ENCODE measurements at places on chromosomes 12 and 14.

- DNase-seq = no peak
These were observed 501 bp downstream of the RIMKLB start for GRCh38 chr12:8698132-8698851.

- peak; percentile 64 for DNase-seq
These were observed 1.7 kb upstream of the DUSP6 start for GRCh38 chr12:89353823-89354611.

GRCh38 chr14:61178226-61179060 is 102.7 kb downstream of the TMEM30B start:
- no peak for DNase-seq

- DNase-seq = no peak
These were observed 121.2 kb upstream of the SLC35F4 start for GRCh38 chr14:57987051-57987450.

GRCh38 chr12:126436041-126436440 is 1370.8 kb downstream of the AACS start:
- DNase-seq = no peak

DNA sequence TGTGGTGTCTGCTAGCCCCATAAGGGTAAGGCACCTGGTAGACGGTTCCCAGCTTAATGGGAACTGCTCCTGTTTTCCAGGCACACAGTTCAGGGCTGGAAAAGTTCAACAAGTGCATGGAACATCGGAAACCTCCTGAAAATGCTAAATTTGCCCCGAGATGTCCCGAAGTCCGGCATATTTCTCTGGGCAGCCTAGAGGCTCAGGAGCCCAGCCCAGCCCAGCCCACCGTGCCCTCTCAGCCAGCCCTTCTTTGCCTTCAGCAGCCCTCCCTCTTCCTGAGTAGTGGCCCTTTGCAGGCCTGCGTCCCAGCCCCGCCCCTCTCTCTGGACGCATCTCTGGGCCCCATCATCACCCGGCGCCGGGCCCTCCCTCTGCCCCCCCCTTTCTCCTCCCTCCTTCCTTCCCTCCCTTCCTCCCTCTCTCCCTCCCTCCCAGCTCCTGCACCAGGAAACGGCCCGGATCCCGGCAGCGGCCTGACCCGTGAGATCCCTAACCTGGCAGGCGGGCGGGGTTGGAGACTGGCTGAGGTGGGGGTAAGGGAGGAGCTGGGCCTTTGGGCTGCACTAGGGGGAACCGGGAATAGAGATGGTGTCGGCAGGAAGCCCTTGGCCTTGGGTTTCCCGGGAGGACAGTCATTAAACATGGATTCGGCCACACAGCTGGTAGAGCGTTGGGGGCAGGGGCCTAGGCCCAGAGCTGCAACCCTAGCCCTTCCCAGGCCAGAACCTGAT is at the start of gene BCL2L2:
Gene BCL2L2 (plus strand): TSS at position 422 of the 734 bp plus-strand sequence. CDS start 935 bp downstream, outside the sequence.
- DNase-seq = peak; percentile 60

- no peak for DNase-seq
These were observed 512 bp downstream of the PDE1B start for GRCh38 chr12:54549774-54550451.

DNA sequence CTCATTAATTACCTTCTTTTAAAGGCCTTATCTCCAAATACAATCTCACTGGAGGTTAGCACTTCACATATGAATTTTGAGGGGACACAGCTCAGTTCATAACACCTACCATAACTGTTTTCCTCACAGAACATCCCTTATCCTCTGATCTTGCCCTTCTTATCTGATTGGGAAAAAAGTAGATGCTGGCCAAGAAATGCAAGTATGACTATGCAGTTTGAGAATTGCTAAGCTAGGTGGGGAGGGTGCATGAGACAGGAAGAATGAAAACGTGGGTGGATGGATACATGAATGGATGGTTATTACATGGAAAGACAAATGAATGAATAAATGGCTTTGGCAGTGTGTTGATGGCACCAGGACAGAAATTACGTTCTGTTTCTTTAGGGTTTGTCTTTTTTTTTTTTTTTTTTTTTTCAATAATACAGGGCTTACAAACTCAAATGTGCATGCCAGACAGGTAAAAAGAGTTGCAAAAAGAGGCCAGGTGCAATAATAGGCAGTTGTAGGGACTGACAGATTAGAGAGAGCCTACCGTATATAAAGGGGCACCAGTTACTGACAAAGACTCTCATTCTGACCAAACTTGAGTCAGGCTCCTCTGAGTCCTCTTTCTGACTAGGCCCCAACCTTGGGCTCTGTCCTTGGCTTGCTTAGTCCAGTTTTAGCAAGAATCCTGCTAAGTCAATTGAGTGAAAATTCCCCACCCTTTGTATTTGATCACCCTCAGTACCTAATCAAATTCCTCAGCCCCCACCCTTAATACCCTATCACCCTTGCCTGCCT is 304.9 kb downstream of the ZFP36L1 start:
- DNase-seq = no peak

DNA sequence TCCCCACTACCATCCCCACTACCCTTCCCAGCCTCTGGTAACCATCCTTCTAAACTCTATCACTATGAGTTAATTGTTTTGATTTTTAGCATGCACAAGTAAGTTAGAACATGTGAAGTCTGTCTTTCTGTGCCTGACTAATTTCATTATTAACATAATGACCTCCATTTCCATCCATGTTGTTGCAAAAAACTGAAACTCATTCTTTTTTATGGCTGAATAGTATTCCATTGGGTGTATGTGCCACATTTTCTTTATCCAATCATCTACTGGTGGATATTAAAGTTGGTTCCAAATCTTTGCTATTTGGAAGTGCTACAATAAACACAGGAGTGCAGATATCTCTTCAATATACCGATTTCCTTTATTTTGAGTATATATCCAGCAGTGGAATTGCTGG is 13.2 kb upstream of the PPM1H start:
- no peak for DNase-seq

DNA sequence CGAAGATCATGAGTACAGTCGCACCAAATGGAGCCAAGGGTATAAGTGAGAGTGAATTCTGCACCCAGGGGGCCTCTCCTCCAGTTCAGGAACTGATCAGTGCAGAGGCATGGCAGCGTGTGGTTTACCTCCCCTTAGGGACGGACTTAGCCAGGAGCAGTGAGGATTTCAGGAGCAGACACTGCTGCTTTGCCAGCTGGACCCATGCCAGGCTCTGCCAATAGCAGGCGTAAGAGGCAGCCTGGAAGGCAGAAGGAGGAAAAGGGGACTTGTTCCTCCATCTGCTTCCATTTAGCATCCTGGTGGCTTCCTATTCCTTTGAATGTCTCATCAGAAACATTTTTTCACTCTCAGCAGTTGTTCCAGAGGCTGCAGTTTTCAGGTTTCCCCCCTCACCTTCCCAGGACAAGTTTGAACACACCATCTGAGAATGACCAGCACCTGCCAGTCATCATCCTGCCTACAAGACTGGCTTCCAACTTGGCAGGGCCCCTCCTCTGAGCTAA is 137.0 kb upstream of the LMNTD1 start:
- DNase-seq = no peak

DNA sequence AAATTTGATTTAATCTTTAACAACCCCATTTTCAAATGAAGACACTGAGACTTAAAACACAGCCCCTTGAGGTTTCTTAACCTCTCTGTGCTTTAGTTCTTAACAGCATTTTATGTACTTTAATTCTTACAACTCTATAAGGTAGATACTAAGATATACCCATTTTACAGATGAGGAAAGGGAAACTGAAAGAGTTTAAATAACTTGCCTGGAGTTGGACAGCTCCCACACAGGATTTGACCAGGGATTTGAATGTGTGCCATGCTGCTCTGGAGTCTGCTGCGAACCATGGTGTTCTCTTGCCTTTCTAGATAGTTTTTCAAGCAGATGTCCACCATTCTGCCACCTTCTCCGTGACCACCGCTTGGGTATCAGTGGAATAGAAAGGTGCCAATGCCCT is 28.2 kb downstream of the RNFT2 start:
- DNase-seq = no peak

DNA sequence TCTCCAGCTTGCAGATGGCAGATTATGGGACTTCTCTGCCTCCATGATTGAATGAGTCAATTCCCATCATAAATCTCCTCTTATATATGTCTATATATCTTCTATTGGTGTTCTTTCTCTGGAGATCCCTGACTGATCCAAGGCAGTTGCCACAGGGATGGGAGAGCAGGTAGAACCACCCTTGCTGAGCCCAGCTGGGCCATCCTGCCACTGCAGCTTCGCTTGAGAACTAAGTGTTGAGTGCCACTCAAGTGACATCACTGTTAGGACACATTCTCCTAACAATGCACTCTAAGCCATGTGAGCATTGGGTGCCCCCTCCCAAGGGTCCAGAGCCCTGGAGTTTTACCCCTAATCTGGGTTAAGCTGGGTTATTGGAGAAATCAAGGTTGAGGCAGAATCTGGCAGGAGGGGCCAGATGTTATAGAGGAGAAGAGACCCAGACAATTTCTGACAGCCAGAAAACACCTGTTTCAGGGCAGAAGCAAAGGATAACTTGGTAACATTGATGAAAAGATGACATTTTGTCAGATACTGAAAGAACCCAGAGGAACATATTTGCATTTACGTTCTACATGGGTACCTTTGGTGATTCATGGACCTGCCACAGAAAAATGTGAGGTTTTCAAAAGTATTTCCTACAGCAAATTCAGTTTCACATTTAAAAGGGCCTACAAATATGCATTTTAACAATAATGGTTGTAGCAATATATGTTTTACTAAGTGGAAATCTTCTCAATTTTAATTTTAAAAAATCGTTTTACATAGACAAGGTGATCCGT is 57.2 kb upstream of the MAX start:
- DNase-seq = no peak

DNA sequence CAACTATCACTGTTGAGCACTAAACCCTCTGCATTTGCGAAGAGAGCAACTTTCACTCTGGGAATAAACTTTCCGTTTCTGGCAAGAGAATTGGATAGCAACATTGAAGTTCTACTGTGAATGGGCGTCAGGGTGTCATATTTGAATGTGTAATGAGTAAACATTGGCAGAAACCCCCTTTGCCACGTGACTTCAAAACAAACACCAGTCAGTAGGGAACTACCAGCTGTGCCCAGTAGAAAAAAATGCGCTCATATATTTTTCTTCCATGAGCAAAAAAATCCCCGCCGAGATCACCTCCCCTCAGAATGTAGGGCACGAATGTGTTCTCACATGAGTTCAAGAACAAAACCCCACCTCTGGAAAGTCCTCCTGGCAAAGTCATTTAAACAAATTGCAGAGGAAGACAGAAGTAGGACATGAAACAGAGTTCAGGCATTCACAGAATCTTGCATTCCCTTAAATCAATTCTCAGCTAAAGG is 80.6 kb downstream of the BTG1 start:
- DNase-seq = no peak

GRCh38 chr12:16972923-16973770 is 367.2 kb upstream of the LMO3 start:
- no peak for DNase-seq

GRCh38 chr12:7602277-7602676 is 63.4 kb downstream of the APOBEC1 start:
- DNase-seq = no peak

GRCh38 chr14:96194657-96195431 is 9.8 kb upstream of the BDKRB2 start:
- DNase-seq = no peak

- DNase-seq = no peak
These were observed 89.7 kb downstream of the PPP2R5E start for GRCh38 chr14:63453443-63453936.

- no peak for DNase-seq
These were observed 67.9 kb upstream of the BEGAIN start for GRCh38 chr14:100654814-100655740.

DNA sequence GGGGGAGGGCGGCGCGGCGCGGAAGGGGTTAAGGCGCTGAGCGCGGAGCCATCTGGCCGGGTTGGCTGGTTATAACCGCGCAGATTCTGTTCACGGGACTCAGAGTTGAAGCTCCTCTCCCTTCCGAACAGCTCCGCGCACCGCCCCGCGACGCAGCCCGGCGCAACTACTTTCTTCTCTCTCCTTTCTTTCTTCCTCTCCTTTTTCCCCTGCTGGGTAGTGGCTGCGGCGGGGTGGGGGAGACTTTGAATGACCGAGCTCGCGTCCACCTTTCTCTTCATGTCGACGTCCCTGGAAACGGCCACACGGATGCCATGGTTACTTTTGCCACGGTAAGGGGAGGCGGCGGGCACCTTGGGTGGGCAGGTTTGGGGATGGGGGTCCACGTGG is at the start of gene NTF3:
Gene NTF3 (plus strand): TSS at position 98 of the 390 bp plus-strand sequence. CDS start 217 bp downstream, at position 315.
- no peak for DNase-seq

DNA sequence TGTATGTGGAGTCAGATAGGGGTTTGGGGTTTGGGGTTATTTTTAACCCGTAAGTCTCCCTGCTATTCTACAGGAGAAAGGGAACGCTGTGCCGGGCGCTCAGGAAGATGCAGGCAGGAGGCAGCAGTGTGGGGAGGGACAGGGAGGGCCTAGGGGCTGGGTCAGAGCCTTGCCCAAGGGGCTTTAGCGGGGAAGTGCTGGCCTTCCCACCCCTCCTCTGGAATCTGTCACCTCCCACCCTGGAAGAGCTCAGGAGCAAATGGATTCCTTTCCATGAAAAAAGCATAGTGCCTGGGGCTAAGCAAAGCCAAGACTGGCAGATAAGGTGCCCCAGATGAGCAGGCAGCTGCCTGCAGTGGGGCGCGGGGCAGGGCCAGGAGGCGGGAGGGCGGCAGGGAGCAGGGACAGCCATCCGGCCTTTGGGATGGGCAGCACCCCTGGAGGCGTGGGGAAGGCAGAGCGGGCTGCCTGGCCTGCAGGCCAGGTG is 7.3 kb upstream of the INF2 start:
- no peak for DNase-seq

DNA sequence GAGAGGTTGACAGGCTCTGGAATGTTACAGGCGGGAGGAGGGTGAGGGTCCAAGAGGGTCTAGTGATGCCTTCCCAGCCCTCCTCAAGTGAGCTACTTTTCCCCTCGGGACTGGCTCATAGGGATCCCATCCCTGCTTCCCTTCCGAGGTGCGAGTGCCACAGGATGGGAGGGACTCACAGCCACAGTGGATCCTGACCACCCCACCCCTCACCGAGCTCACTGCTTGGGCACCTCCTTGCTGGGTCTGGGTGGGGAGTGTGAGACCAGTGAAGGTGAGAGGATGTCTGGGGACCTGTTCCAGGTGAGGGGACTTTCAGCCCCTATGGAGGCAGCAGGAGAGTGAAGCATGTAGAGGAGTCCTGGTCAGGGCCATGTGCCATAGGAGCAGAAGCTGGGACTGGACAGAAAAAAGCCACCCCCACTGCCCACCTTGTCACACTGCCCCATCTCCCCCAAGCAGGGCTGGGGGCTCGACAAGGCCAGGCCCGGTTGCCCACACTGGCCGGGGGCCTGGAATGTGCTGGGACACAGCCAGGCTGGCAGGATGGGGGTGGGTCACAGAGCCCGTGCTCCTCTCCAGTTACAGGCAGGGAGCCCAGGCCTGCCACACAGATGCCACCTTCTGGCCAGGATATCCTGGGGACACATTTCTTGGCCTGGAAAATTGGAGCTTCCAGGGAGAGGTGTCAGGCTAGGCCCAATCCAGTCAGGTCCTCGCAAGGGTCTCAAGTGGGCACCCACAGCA is 1.7 kb upstream of the TNS2 start:
- DNase-seq = no peak

GRCh38 chr12:27193106-27193505 is 51.0 kb upstream of the STK38L start:
- peak; percentile 65 for DNase-seq

GRCh38 chr12:111636209-111636945 is 37.3 kb upstream of the ATXN2 start:
- no peak for DNase-seq
